ENCODE measurements at places on chromosomes 4 and X.

- DNase-seq, result no peak
These were observed at the start of gene EVC for GRCh38 chr4:5710961-5711478. EVC (plus strand) TSS chr4:5711201; CDS start chr4:5711381, 180 bp downstream.

- no peak for DNase-seq
These were observed 88.0 kb downstream of the NAA11 start for GRCh38 chr4:79237851-79238250.

GRCh38 chr4:63361628-63362027, 1047.6 kb downstream of the TECRL start:
- DNase-seq, result no peak

DNA sequence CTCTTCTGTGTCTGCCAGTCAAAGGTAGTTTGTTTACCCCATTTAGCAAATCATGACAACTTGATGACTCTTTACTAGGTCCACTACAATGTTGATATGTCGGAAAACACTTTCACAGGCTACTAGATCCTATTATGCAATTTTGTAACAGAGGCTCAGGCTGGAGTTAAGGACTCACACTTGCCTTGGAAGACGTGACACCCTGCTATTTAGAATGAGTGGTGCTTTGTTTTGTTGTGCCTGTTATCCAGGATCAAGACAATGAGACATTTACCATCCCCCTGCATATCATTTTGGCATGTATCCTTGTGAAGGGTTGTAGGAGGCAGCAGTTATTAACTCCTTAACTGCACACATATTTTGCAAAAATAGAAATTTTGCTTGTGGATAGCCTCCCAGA, 263.7 kb downstream of the IL1RAPL1 start:
- no peak for DNase-seq

- DNase-seq, result no peak
These were observed 57.6 kb downstream of the SHISA3 start for GRCh38 chr4:42454755-42455420.

DNA sequence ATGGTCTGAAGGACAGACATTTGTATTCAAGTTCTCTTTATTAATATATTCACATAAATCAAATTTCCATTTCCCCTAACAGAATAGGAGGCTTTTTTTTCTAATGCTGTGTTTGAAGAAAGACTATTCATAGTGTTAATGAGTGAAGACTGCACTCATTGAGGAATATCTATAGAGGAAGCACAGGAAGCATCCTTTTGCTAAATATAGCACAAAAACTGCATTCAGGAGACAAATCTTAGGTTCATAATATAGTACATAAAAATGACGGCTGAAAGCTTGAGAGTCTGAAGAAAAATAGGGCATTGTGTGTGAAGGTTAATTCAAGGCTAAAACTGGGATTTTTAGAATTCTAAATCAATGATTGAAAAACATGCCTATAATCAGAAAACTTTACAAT, 50.4 kb upstream of the ANKRD50 start:
- no peak for DNase-seq

- DNase-seq, result no peak
These were observed 893 bp upstream of the HOPX start for GRCh38 chr4:56681853-56682525.

GRCh38 chr4:186593587-186593973, 38.2 kb upstream of the MTNR1A start:
- DNase-seq, result no peak

GRCh38 chr4:156779042-156779441, 192.6 kb downstream of the PDGFC start:
- no peak for DNase-seq

GRCh38 chr4:83010522-83011318, at the start of gene LIN54:
LIN54 (minus strand) TSS chr4:83010823; CDS start chr4:82984844, 25,979 bp downstream.
- peak; percentile 75 for DNase-seq

DNA sequence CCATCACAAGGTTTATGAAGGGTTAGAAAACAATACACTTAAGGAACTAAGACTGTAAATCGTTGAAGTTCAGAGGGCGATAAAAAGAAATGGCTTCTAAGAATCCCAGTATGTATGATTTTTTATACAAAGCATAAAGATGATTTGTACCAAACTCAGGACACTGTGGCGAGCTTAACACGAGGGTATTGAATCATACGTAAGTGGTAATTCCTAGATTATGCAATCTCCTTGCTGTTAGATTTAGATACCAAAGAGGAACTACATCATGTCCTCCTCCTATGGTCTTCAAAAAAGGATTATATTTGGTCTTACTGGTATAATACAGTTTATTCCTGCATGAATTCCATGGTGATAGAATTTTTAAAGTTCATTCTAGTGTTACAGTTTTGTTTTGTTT, 23.9 kb downstream of the NFKB1 start:
- DNase-seq, result no peak

DNA sequence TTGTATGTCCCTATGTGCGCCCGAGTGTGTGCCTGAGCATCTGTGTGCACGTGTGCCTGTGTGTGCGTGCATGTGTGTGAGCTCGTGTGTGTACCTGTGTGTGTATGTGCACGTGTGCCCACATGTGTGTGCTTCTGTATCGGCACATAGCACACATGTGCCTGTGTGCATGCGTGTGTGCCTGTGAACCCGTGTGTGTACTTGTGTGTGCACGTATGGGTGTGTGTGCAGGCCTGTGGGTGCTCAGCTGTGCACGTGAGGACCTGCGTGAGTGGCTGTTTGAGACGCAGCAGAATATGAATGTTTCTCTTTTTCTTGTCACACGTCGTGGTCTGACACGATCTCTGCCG, 4.3 kb downstream of the AKAP17A start:
- no peak for DNase-seq

- DNase-seq, result no peak
These were observed 81.3 kb downstream of the FAM53A start for GRCh38 chr4:1602655-1603412.

DNA sequence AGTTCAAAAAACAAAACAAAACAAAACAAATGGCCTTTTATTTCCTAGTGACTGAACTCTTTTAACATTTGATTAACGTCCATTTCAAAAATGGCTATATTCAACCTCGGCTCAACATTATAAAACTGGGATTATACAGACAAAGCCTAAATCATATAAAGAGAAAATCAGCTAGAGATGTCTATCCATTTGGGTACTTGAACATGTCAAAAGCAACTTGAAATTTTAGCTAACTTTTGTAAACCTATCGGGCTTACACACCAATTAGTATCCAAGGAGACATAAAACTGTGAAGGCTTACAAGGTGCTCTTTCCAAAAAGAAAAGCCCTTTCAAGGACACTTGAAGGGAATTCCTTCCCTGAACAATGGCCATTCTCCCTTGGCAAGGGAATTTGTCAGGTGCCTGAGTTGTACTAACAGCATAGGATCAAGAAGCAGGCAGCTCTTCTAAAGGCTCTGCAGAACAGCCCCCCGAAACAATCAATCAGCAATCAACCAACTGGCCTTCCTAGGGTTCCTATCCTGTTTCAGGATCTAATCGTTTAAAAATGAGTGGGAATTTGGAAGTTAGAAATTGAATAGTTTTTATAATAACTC, 633.7 kb upstream of the HTR2C start:
- DNase-seq, result no peak

DNA sequence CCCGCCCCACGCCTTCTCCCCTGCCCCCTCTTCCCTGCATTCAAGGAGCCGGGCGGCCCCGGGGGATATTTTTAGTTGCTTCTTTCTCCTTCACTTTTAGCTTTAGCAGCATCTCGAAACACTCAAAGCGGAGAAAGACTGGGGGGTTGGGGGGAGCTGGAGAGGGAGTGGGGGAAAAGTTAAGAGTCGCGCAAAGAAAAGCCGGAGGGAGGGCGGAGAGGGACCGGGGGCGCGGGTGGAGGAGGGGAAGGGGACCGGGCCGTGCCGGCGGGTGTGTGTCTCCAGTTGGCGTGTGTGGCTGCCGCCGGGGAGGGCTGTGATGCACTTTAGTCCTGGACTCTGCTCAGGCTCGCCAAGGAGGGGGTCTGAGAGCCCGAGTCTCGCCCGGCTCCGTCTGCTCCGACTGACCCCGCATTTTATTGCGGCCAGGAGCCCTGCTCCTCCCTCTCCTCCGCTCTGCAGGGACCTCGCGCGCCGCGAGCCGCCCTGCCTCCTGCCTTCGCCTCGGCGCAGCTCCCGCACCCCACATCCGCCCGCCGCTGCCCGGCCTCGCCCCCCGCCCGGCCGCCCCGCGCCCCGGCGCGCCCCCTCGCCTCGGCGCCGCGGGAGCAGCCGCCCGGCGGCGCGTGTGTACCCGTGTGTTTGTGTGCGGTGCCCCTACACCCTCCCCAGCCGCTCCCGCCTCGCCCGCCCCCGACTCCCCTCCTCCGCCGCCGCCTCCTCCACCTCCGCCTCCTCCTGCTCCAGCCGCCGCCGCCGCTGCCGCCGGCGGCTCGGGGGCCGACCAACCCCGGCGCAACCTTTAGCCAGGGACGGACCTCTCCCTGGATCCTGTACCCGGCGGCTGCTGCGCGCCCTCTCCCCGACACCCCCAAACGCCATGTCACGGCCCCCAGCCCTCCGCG, 1.4 kb downstream of the ZNF827 start:
- DNase-seq, result no peak

DNA sequence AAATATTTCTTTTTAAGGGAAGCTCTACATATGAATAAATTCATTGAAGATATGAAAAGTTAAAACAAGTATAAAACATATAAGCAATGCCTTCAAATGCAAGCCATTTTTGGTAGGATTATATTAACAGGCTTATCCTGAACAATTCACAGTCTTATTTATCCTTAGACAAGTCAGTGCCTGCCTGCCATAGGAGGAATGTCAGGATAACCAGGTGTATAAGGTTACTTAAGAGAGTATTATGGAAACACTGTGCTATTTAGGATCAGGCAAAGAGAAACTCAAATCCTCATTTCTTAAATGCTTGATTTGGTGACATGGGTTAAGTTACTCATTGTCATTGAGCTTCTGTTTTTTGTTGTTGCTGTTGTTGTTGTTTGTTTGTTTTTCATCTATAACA, 2029.9 kb upstream of the AGA start:
- DNase-seq, result no peak

GRCh38 chr4:127364911-127365310, 267.8 kb upstream of the INTU start:
- no peak for DNase-seq

- no peak for DNase-seq
These were observed 371.7 kb downstream of the SLITRK2 start for GRCh38 chrX:146189371-146189770.

DNA sequence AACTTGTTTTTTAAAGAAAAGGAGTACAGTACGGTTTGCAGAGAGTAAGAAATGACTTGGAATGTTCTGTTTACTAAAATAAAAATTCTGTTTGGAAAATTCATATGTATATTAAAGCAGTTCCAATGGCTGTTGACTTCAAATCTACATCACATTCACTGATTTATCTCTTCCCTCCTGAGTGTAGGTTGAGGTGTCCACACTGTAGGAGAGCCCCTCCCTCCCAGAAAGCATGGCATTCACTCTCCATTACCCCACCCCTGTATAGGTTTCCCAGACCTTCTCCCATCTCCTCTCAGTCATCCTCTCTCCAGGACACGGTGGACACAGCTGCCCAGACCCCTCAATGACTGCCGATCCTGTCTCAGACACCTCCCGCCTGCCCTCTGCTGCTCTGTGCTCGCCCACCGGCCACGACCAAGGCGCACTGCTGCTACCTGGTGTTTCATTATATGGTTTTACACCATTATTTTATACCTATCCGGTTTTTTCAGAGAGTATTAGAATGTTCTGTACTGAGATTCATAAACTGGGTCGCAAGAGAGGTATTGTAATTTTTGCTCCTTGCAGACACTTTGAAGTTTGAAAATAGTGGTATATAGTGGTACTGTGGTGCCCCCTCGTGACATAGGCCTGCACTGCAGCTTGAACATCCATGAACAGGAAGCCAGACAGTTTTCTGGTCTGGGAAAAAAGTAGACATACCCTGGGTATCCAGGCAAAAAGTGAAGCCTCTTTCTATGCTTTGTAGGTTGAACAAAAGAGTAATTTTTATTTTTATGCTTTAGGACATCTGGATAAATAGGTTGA, 38.8 kb upstream of the BEX4 start:
- DNase-seq, result peak; percentile 1
